ENCODE measurements at places on chromosomes 6 and 20.

DNA sequence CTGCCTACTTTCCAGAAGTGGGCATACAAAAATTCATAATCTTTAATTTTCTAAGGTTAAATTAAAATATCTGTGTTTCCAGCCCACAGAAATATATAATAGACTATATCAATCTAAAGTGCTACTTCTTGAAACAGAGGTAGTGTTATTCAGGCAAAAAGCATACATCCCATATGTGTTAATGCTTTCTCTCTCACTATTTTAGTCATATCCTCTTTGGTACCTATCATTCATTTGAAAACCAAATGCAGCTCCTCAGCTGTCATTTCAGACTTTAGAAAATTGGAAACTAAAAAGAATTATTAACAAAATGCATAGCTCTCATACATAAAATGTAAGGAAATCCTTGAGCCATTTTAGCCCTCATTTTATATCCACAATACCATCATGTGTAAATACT is 925 bp downstream of the FHL5 start:
- no peak for DNase-seq

DNA sequence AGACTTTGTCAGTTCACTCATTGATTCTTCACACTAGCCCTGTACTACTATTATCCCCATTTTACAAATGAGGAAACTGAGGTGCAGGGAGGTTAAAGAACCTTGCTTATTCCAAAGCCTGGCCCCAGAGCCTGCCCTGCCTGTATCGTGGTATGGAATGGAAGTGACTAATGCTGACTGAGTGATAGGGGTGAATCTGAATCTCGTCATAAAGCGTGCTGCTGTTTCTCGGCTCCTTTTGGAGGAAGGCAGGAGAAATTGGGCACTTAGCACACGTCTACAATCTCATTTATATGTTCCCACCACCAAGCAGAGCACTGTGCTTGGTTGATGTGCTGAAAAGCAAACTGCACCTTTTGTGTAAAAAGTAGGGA is 17.1 kb downstream of the GFRA4 start:
- DNase-seq = no peak

- no peak for DNase-seq
Measured at GRCh38 chr6:44624226-44624625, 236.7 kb downstream of the CDC5L start.

- DNase-seq = no peak
Measured at GRCh38 chr20:1535420-1536175, 21.9 kb downstream of the SIRPD start.

- no peak for DNase-seq
Measured at GRCh38 chr6:87308970-87309369, 13.4 kb upstream of the SMIM8 start.

DNA sequence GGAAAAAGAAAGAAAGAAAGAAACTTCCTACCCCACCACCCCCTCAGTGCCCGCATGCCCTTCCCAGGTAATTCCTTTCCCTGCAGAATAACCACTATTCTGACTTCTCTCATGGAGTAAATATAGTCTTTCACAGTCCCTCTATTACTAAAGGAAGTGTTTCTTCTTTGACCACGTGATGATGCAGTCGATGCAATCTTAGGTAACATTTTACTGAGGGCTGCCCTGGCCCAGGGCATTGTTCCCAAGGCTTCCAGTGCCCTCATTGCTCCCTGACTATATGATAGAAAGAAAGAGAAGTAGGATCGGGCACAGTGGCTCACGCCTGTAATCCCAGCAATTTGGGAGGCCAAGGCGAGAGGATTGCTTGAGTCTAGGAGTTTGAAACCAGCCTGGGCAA is 29.1 kb downstream of the ARHGAP40 start:
- no peak for DNase-seq

GRCh38 chr6:154093231-154094044 is 54.4 kb downstream of the OPRM1 start:
- no peak for DNase-seq

DNA sequence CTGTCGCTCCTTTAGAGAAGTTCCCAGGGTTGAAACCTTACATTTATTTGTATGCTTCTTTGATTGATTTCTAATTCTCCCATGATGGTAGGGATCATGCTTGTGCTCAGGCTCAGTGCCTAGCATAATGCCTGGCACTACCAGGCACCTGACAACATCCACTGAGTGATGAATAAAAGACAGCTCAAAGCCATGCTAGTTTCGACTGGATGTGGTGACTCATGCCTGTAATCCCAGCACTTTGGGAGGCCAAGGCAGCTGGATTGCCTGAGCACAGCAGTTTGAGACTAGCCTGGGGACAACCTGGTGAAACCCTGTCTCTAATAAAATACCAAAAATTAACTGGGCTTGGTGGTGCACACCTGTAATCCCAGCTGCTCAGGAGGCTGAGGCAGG is 11.6 kb upstream of the CD164 start:
- DNase-seq = no peak

- DNase-seq = no peak
Measured at GRCh38 chr6:44682280-44682679, 294.8 kb downstream of the CDC5L start.

GRCh38 chr6:20175810-20176410 is 36.4 kb downstream of the MBOAT1 start:
- no peak for DNase-seq

- no peak for DNase-seq
Measured at GRCh38 chr6:53984163-53984562, 127.1 kb upstream of the MLIP start.

DNA sequence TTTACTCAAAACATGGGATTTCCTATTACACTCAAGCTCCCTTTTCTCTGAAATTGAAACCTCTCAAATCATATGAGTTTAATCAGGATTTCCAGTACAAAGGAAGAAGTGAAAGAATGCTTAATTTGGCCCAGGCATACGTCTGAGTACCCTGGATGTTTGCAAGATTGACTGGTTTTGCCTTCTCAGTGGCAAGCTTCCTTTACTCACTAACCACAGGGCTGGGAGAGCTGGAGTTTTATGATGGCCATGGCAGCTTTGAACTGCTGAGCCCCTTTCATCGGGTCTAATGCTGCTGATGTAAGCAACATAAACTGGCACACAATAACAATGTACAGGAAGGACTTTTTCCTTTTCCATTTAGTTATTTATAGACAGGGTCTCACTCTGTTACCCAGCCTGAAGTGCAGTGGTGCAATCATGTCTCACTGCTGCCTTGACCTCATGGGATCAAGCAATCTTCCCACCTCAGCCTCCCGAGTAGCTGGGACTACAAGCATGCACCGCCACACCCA is 194.8 kb downstream of the SLC35F1 start:
- DNase-seq = no peak

DNA sequence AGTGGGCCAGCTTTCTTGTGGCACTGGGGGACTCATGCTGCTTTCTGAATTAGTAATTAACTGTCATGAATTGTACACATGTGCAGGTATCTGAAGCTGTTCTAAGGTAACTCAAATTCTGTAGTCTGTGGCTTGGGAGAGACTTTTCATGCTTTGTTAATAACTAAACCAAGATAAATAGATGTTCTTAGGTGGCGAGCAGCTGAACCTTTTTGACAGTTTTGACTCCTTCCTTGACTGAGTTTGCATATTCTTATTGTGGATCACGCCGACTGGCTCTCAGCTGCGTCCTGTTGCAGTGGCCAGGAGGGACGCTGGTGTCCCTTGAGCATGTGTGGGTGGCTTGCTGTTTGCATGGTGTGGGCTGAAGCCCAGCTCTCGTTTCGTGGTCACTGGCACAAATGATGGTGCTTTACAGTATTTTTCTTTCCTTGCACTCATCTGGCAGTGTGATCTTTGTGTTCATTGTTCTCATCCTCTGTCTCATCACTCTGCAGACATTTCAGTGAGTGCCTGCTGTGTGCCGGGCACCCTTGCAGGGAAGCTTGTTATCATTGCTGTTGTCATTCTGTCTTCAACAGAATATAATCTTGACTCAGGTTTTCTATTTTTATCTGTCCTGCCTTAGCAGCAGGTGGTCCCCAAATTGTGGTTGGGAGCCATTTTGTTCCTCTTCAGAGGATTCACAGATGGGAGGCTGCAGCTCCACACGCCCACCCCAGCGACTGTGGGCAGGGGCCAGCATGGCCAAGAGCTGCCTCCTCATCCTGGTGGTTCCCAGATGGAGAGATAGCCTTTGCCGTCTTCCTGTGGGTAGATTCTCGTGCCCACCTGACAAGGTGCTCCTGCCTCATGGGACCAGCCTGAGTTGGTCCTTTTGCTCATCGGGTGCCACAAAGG is 39.6 kb downstream of the DUSP22 start:
- no peak for DNase-seq
